ENCODE measurements at places on chromosomes 1 and 21. TPM values are rescaled to one million over a fixed set of nuclear protein-coding genes. Genes with fewer than 3 reads are reported as not detected.

The PAQR6 gene
- total RNA-seq: 1.9 TPM

The CYP2J2 gene
- 45.6 TPM for total RNA-seq

The GJA5 gene
- 7.7 TPM for total RNA-seq

The UTS2 gene
- total RNA-seq: not detected

The AMY1A gene
- total RNA-seq: not detected

The NIBAN1 gene
- total RNA-seq: 209 TPM

The GPR52 gene
- total RNA-seq: 1.6 TPM

The FMO1 gene
- not detected for total RNA-seq

The RAB3B gene
- 5.6 TPM for total RNA-seq

The STYXL2 gene
- total RNA-seq: 0.17 TPM

The CNIH4 gene
- 60.5 TPM for total RNA-seq

The HSPA6 gene
- total RNA-seq: 1.8 TPM

The AMY1C gene
- total RNA-seq: not detected

The NPPA gene
- 0.35 TPM for total RNA-seq

The OLFM3 gene
- 0.12 TPM for total RNA-seq

The CCDC28B gene
- 4.2 TPM for total RNA-seq

The GBP4 gene
- 7.5 TPM for total RNA-seq

The EXTL1 gene
- not detected for total RNA-seq

The SLC9C2 gene
- not detected for total RNA-seq

The RNF186 gene
- total RNA-seq: 15.1 TPM

The HUNK gene
- 3.8 TPM for total RNA-seq

The OTUD3 gene
- total RNA-seq: 15.4 TPM

The PLCH2 gene
- total RNA-seq: 1.2 TPM

The TFF1 gene
- 6.0 TPM for total RNA-seq

The CAMK1G gene
- total RNA-seq: not detected

The ADAMTSL4 gene
- total RNA-seq: 3.4 TPM

The EPHA10 gene
- 66.0 TPM for total RNA-seq

The TMEM79 gene
- total RNA-seq: 4.1 TPM

The CD34 gene
- total RNA-seq: 7.7 TPM

The UBE2U gene
- total RNA-seq: not detected

The NDC1 gene
- total RNA-seq: 23.8 TPM

The OR2T2 gene
- total RNA-seq: not detected

The DCST1 gene
- 0.20 TPM for total RNA-seq

The CHRM3 gene
- total RNA-seq: 11.4 TPM

The PFKL gene
- total RNA-seq: 299 TPM

The LYPLA2 gene
- total RNA-seq: 49.9 TPM

The KCNJ15 gene
- not detected for total RNA-seq

The RIPPLY3 gene
- not detected for total RNA-seq

The SLFNL1 gene
- total RNA-seq: 0.41 TPM

The PODN gene
- 18.1 TPM for total RNA-seq
